Articular chondrocyte of knee joint (primary cell): ENCODE measurements at places on chromosomes 11 and 22. TPM values are rescaled to one million over a fixed set of nuclear protein-coding genes. Genes with fewer than 3 reads are reported as not detected.

Gene FADS3
- total RNA-seq, result 60.9 and 75.8 TPM in 2 replicates

Gene SSTR3
- not detected in 2 replicates for total RNA-seq

Gene SAA2
- 0.13 TPM in 1 of 2 replicates, not detected in the other for total RNA-seq

Gene ARHGAP42
- total RNA-seq, result 23.2 and 25.5 TPM in 2 replicates

Gene APOBEC3B
- 3.1 and 5.1 TPM in 2 replicates for total RNA-seq

Gene KRTAP5-6
- not detected in 2 replicates for total RNA-seq

Gene SGSM1
- 0.13 and 0.22 TPM in 2 replicates for total RNA-seq
